Kidney (tissue), 22 donors: ENCODE measurements at places on chromosomes 3 and 15.

DNA sequence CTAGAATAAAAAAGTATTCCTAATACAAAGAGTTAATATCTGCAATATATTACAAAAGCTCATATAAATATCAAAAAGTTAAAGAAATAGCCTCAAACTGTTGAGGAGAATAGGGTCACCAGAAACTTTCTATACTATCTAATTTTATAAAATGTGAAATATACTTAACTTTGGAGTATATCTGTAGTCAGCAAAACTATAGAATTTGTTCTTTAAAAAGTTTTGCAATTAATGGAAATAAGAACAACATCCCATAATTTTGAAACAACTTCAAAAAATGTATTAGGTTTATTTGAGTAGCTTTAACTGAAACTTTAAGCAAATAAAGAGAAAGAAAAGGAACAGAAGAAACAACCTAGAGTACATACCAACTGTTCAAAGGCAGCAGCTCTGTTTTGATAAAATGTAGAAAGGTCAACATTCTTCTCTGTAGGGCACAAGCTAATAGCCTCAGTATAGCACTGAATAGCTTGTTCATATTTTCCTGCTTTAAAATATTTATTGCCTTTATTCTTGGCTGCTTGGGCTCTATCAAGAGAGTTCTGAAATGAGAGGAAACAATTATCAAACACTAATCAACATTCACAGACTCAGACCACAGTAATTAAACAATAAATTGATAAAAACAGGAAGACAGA, 14.3 kb downstream of the TOMM70 start:
- no peak for DNase-seq

- no peak for DNase-seq
These were observed 5.9 kb downstream of the TOP2B start for GRCh38 chr3:25658836-25659235.

DNA sequence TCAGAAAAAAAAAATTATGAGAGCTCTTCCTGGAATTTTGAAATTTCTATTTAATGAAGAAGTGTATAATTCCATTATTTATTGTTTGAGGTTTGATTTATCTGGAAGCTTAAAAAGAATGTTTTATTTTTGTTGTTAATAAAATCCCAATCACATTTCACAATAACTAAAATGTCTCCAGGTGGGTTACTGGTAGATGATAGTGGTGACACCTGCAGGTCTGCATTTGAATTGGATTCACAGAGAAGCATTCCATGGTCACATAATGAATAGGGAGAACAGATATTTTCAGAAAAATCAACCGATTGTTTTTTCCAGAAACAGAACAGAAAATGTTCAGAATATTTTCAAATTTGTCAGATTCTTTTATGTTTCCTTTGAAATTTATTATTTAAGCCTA, 48.3 kb downstream of the ASB7 start:
- DNase-seq, result no peak

DNA sequence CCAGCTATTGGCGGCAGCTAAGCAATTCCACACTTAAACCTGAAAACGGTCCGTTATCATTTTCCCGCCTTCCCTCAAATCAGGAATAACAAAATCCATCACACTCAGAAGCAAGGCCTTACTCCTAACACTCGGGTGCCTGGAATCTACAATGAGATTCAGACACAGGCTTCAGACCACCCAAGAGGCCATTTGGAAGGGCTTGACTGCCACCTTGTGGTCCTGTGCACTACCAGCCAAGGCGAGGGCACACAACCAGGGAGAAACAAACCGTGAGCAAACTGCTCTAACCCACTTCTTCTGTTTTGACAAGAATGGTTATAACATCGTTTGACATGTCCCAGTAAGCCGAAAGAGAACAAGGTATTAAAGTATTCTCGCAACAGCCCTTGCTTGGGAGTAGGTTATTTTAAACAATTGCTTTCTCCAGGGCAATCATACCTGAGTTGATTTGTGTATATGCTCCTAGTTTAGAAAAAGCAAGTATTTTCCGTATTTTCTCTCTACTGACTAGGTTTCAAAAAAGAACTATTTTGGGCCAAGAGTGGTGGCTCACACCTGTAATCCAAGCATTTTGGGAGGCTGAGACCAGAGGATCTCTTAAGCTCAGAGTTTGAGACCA, 40.1 kb upstream of the TAFA4 start:
- DNase-seq, result peak; percentile 75

DNA sequence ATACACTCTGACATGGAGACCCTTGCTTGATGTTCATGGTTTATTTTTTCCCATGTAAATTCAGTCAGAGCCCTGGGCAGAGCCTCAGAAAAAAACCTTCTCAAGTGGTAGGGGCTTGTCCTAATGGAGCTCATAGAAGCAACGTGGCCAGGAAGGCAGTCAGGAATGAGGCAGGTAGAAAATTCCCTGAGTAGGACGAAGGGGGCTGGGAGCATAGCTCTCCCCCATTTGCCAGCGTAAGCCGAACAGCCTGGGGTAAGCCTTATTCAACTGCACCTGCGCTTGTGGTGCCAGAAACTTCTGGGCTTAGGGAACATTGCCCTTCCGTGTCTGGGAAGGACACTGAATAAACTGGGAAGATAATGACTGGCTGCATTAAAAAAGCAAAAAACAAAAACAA, 238.5 kb upstream of the ROPN1 start:
- DNase-seq, result no peak

GRCh38 chr3:2659896-2660295, 450.3 kb downstream of the IL5RA start:
- no peak for DNase-seq

DNA sequence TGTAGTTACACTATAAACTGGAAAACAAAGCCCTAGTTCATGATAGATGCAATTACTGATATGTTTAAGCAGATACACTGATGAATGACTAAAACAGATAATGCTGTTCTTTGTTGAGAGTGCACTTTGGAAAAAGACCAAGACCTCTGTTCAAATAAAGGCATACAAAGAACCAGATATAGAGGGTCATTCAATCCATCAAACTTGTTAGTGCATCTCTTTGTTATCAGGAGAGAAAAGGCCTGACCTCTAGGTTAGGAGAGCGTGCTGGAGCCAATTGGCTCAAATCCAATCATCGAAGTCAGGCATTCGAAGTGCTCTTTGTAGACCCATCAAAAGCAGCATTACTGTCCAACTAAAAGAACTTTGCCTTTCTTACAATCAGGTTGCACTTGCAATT, 124.2 kb downstream of the TFG start:
- no peak for DNase-seq

DNA sequence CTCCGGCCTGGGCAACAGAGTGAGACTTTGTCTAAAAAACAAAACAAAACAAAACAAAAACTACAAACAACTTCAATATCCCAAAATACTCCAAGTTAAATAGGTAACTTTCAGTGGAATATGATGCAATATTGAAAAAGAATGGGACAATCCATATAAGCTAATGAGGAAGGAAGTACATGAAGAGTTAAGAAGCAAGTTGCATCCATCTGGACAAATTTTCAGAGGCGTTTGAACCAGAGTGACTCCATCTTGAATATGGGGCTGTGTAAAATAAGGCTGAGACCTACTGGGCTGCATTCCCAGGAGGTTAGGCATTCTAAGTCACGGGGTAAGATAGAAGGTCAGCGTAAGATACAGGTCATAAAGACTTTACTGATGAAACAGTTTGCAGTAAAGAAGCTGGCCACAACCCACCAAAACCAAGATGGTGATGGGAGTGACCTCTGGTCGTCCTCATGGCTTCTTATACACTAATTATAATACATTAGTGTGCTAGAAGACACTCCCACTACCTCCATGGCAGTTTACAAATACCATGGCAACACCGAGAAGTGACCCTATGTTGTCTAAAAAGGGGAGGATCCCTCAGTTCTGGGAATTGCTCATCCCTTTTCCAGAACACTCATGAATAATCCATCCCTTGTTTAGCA, 58.1 kb upstream of the LCTL start:
- DNase-seq, result no peak

- no peak for DNase-seq
These were observed 47.3 kb downstream of the EIF3J start for GRCh38 chr15:44584162-44584749.

DNA sequence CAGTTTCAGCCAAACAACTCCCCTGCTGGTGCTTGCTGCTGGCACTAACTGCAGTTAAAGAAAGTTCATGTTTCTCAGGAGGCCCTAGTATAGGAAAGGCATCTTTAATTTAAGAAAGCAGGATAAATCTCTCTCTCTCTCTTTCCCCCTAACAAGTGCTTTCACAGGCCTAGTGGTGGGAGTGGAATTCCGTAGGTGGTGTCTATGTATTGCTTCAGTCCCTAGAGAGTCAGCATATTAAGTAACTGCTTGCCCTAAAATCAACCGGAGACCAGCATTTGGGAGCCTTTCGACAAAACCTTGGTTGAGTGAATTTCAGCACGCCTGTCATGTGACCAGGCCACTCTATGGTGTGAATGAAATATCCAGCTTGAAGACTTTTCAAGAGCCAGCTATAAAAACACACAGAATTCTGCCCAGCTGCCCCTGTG, 169.2 kb upstream of the TGFBR2 start:
- DNase-seq, result peak; percentile 82

GRCh38 chr3:159280386-159281191, 478.7 kb downstream of the MFSD1 start:
- DNase-seq, result no peak

DNA sequence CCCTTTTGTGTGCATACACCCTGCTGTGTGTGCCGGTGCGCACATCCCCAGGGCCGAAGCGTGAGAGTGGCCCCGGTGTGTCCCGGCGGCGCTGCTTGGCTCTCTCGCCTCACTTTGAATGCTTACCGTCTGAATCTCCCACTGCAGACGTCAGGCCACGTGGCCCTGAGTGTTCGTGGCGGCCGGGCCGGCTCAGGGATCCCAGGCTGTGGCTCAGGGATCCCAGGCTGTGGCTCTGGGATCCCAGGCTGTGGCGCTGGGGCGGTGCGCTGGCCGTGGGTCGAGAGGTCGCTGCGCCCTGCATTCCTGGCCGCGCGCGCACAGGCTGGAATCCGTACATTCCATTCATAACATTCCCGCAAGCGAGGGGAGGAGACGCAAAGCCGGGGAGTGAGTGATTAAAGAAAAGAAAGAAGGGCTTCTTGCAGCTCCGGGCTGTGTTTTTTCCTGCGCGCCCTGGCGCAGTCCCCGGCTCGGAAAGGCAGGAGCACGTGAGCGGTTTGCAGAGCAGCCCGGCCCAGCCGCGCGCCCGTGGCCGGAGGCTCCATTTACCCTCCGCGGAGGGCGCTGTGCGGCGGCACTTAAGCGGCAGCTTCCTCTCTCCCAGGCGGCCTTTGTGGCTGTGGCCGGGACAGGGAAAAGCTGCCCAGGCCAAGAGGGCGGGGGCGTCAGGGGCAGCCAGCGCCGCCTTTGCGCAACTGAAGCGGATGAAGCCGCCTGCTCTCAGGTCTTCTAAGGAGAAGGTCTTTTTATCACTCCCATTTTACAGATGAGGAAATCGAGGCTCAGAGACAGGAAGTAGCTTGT, 87.0 kb upstream of the ALDH1L1 start:
- peak; percentile 91 for DNase-seq

DNA sequence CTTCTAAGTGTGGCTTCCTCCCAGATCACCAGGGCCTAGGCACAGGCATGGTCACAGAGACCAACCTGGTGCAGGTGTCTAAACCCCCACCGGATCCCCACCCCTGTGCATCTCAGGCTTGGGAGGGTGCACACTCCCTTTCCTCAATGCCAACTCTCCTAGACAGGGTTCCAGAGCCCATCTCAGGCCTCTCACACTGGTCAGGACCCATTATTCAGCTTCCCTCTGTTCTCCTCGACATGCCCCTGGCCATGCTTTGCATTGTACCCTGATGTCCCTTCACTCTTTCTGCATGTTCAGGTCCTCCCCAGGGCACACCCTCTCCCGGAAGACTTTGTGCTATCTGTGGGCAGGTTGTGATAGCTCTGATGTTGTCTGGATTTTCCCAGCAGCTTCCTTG, 23.5 kb downstream of the FGD5 start:
- no peak for DNase-seq

GRCh38 chr15:84033793-84034553, 201.6 kb upstream of the GOLGA6L4 start:
- no peak for DNase-seq

DNA sequence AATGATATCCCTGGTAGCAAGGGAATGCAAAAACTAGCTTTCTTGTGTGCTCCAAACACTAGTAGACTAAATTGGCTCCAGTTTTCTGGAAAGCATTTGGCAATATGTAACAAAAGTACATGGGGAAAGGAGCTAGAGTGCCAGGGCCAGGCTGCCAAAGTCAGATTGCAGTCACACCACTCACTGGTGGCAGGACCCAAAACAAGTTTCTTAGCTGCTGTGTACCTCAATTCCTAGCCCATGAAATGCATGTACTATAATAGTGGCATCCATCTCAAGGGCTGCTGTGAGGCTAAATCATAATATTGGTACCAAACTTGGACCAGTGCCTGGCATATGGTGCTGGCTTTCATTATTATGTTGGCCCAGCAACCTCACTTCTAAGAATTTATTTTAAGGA, 49.3 kb downstream of the CLDN18 start:
- DNase-seq, result no peak

GRCh38 chr3:190059242-190059590, 61.5 kb downstream of the P3H2 start:
- DNase-seq, result no peak

DNA sequence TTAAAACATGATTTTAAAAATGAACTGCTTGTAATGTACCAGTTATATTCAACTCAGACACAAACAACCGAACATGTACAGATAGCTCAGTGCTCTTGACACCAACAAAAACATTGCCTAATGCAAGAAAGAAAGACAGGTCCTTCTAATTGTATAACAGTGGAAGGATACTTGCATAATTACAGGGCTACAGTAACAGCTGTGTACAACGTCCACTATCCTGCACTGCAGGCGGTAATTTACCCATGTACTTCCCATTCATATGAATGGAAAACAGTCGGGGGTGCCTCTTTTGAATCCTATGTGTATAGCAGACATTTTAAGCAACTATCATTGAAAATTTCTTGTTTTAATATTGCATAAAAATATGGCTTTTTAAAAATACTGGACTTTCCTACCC, 41.1 kb upstream of the PLSCR5 start:
- no peak for DNase-seq

GRCh38 chr3:161796780-161797179, 300.2 kb downstream of the OTOL1 start:
- DNase-seq, result no peak

DNA sequence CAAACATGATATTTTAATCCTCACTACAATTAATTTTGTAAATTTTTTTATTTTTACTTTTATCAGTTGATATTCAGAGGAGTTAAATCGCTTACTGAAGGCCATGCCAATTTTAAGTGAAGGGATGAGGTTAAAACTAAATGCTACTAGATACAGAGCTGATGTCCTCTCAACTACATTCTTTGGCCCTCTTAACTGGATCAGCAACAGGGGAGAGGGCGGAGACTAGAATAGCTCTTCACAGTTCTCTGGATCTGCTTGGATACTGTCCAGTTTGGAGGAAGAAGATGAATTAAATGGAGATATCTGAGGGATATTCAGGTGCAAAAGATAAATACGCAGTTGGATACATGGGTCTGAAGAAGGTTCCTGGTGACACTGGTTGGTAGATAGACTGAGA, 85.6 kb upstream of the LYSMD4 start:
- DNase-seq, result no peak
